ENCODE measurements at places on chromosomes 3 and 15.

DNA sequence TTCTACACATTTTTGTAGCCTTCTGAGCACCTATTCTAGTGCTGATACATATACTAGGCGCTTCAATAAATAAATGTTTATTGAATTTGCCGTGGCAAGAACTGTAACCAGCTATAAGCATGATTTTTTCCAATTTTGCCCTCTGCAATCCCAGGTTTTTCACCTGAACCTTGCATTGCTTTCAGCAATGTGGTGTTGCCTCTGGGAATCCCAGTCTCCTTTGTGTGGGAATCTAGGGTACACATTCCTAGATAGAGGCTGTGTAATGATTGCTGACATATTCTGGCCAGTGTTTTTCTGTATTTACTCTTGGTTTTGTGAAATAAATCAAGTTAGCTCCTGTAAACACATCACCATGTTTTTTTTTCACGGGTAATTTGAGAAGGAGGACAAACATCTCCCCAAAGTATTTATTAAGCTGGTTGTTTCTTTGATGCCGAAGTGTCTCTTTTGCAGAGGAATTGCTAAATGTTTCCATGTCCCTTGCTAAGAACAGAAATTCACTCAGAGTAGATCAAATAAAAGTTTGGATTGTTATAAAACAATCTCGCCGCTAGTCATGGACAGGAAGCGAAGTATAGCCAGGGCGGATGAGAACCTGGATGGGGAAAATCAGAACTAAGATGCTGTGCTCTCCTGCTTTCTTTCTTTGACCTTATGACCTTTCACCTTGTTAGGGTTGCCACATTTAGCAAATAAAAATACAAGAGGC is 1.2 kb downstream of the CFAP91 start:
- no peak for DNase-seq

GRCh38 chr3:192851821-192852372 is 65.8 kb downstream of the MB21D2 start:
- DNase-seq, result no peak

- DNase-seq, result no peak
Observed at GRCh38 chr15:85356276-85356675, 24.1 kb upstream of the AKAP13 start.

DNA sequence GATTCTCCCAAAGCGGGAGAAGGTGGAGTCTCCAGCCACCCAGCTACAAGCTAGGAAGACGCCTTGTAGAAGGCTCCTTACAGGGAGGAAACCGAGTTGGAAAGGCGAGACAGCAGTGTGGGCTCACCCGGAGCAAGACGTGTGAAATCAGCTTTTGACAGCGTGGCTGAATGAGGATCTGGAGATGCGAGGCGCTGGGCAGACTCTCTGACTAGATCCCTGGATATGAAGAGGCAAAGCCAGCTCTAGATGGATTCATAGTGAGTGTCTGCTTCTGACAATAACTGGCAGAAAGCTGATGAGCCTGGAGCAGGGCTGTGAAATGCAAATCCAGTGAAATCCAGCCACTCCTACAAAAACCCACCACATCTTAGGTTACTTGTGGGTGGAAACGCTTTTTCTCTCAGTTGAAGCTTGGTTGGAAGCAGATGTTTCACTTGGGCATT is 41.0 kb downstream of the GOLGA6A start:
- DNase-seq, result no peak

- no peak for DNase-seq
Observed at GRCh38 chr3:23496165-23496564, 293.0 kb downstream of the UBE2E2 start.

DNA sequence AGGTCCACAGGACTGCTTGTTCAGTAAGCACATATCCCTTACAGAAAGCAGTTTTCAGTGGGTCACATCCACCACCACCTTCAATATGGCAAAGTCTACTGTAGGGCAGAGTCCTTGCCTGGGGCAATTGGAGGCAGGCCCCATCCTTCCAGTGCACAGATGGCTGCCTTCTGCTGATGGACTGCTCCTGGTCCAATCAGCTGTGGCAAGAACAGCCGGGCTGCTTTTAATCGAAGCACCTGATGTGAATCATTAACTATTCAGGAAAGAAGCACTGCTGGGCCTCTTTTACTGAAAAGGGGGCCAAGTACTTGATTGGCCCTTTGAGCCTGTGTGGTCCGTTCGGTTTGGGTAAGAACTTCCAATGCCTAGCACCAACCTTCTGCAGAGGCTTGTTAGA is 24.4 kb downstream of the LARS2 start:
- DNase-seq, result no peak

DNA sequence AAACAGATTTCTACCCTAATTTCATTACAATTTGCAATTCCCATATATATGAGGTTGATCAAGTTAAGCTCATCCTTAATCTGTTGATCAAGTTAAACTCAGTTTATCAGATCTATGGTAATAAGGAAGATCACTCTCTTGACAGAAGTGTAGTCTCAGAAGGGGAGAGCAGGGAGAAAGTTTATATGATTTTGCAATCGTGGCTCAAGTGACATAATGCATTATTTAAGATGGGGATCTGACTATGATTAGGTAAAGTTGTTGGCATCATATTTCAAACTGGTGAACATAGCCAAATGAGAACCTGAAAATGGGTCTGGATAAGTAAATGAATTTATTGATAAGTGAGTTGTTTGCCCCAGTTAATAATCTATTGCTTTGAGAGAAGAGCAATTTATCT is 995.3 kb downstream of the OTOL1 start:
- no peak for DNase-seq

DNA sequence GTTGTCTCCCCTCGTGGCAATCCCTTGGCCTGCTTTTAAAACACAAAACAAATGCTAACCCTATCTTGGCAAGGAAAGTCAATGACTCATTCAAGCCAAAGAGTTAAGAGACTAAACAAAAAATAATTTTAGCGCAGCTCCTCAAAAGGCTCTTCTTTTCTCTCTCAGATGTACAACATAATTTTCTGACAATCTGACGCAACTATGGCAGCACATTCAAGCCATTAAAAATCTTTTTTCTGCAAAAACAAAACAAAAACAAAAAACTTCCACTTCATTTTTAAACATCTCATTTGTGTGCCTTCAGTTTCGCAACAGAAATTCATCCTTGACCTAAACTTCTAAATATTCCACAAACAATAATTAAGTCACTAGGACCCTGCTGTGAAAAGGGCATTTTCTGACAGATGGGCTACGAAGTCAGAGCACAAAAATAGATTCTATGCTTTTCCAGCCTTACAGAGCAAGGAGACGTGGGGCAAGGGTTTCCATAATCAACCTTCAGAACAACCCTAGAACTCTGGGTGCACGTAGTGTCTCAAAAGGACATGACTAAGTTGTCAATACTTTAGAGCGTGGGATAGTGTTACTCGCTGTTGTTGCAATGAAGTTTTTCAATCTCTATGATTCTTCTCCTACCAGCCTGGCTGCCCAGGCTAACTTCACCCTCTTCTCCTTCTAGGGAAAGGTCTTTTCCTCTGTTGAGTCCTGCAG is 84.3 kb downstream of the MB21D2 start:
- DNase-seq, result no peak

All from activated CD8-positive, alpha-beta memory T cell treated with anti-CD3 and anti-CD28 coated beads for 4 hours (primary cell).